ENCODE measurements at places on chromosomes 12 and 14.

DNA sequence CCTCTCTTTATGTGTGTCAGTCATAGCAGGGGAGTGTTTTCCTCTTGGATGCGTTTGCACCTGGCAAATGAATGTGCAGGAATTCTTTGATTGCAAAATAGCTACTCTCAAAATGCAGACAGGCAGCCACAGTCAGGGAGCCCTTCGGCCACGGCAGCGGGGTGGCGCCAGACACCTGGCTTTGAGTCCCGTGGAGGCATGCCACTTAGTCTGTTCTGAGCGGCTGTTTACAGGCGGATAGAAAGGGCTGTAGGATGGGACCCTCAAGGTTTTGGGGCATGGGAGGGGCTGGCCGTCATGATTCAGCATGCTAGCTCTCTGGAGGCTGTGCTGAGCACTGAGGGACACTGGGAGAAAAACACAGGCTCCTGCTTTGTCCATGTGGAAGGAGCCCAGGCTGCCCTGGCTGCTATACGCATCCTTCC is 117.1 kb downstream of the SLC25A47 start:
- peak; percentile 69 for DNase-seq

- DNase-seq: no peak
These were observed 830.1 kb upstream of the MGAT4C start for GRCh38 chr12:87086118-87086891.

- no peak for DNase-seq
These were observed 19.4 kb downstream of the ATP6V0A2 start for GRCh38 chr12:123731596-123731995.

DNA sequence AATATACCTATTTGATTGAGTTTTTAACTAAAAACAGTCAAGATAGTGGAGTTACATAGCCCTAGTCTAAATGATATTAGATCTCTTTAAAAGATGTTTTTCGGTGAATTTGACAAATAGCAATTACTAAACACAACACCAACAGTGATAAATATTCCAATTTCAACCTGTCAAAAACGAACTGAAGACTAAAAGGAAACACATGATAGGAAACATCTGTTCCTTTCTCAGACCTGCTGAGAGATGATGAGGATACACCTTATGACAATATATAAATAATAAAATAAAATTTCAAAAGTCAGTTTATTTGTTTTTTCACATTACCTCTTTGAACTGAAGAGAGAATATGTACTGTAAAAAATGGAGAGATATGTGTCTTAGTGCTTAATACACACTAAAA is 232.7 kb downstream of the RASSF9 start:
- DNase-seq: no peak

DNA sequence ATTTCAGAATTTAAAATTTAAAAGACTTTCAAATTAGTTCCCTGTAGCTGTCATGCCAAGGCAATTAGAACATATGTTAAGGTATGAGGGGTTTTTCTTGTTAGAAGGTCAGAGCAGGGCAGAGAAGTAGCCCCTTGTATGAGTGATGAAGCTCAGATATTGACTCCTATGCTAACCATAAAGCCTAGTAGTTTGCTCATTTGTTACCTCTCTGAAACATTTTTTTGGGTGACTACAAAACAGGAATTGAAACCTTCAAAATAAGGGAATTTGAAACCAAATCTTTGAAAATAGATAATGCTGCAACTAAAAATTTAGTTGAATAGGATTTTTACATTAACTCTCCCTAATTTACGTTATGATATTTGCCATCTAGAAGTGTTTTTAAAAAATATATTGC is 333.5 kb downstream of the NAV3 start:
- no peak for DNase-seq

All from NCI-H1436 treated with DMSO at 0.1 percent for 48 hours (cell line).